ENCODE measurements at places on chromosomes 1 and 21. TPM values are rescaled to one million over a fixed set of nuclear protein-coding genes. Genes with fewer than 3 reads are reported as not detected.
A peak's percentile ranks its signal among the peaks of the same experiment; 100 is the strongest.

GRCh38 chr1:227306689-227307088 is 11.6 kb downstream of the CDC42BPA start:
- no peak for DNase-seq

GRCh38 chr21:16534408-16535101 is 804.8 kb downstream of the USP25 start:
- peak; percentile 38 for DNase-seq

TRABD2B gene
- total RNA-seq, result 0.96 TPM

- peak; percentile 56 for DNase-seq
These were observed 106.7 kb upstream of the ADAR start for GRCh38 chr1:154714638-154715037.

- DNase-seq, result no peak
These were observed 10.2 kb downstream of the DDI2 start for GRCh38 chr1:15627343-15627988.

NFASC gene
- total RNA-seq, result not detected

DNA sequence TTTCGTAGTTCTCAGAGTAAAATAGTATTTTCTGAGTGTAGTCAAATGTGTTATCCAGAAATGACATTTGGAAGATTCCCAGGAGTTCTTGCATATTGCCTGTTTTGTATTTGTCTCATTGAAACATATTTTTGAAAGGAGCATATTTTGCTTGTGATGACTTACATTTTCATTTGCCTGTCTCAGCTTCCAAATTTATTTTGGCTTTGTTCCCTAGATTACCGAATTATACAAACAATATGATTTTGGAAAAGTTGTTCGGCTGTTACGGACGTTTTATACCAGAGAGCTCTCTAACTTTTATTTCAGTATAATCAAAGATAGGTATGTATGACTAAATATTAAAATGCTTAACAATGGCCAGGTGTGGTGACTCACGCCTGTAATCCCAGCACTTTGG is 46.0 kb downstream of the IARS2 start:
- no peak for DNase-seq

KHDC4 gene
- 9.8 TPM for total RNA-seq

Measured in Caki2 (cell line).